Stimulated activated CD8-positive, alpha-beta memory T cell treated with anti-CD3 and anti-CD28 coated beads, Interleukin-7, amount 100 ng/mL, for 48 hours (primary cell): ENCODE measurements at places on chromosomes 11 and 22.

- DNase-seq: no peak
Measured at GRCh38 chr11:44774731-44775130, 48.0 kb downstream of the TSPAN18 start.

DNA sequence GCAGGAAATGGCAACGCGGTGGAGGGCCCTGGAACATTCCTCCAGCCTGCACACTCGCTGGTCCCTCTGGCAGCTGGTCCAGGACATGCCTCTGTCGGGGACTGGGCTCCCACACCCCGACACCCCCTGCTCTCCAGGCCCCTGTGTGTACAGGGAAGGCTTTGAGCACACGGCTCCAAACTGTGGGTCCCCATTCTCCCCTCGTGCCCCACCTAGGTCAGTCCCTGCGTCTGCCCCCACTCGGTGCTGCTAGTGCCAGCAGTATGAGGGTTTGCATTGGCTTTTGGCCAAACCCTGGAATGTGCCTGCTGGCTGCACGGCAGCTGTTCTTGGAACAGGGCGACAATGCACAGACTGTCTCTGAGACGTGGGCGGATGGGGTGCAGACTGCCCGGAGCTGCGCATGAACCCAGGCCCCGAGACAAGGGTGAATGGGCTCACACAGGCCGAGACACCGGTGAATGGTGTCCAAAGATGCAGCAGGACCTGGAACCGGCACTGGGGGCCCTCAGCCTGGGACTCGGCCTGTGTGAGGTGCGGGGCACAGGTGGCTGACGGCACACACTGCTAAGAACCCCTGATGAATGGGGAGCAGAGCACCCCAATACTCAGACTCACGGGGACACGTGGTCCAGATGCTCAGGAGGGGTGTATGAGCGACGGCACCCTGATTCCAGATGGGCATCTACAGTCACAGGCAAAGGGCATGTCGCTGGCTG is 7.5 kb upstream of the SYT8 start:
- DNase-seq: no peak

- DNase-seq: peak; percentile 88
Measured at GRCh38 chr22:46674367-46674781, 54.2 kb downstream of the GRAMD4 start.

DNA sequence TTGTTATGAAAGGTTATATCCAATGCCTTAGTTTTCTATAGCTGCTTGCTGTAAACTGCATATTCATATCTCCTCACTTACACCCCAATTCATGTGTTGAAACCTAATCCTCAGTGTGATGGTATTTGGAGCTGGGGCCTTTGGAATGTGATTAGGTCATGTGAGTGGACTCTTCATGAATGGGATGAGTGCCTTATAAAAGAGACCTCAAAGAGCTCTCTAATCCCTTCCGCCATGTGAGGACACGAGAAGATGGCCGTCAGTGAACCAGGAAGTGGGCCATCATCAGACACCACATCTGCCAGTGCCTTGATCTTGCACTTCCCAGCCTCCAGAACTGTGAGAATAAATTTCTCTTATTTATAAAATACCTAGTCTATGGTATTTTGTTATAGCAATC is 79.3 kb downstream of the CYP2R1 start:
- DNase-seq: no peak

DNA sequence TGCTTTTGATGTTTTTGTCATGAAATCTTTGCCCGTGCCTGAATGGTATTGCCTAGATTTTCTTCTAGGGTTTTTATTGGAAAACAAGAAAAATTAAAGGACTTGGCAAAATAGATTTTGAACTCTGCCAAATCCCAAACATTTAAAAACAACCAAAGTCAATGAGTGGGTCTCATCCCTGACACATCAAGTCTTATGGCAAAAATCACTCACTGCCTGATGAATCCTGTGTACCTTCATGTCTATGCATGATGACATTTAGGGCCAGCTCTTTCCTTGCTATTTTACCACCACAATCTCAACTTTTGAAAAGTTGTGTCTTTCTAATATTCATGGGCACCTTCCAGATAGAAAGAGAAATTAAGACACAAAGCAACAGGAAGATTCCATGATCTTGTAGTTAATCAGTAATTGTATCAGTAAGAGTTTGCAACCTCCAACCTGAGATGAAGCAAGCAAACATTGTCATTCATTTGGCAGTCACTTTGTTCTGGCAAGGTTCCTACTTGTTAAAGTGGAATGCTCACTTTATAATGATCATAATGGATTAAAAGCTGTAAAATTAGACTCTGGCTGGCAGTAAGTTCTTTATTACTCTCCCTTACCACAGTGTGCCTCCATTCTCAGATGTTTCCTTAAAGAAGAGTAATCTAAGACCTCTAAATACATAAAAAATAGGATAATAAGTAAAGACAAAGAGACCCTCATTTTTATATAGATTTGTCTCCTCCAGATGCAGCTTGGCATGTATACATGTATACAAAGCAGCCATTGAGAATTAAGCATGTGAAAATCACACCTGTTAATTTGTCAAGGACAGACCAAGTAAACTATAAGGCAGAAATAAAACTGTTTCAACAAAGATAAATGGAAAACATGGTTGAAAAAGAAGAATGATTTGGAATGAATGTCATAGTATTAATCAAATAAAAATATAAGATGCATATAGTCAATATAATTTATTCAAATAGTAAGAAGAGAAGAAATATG is 51.6 kb downstream of the ETS1 start:
- no peak for DNase-seq

DNA sequence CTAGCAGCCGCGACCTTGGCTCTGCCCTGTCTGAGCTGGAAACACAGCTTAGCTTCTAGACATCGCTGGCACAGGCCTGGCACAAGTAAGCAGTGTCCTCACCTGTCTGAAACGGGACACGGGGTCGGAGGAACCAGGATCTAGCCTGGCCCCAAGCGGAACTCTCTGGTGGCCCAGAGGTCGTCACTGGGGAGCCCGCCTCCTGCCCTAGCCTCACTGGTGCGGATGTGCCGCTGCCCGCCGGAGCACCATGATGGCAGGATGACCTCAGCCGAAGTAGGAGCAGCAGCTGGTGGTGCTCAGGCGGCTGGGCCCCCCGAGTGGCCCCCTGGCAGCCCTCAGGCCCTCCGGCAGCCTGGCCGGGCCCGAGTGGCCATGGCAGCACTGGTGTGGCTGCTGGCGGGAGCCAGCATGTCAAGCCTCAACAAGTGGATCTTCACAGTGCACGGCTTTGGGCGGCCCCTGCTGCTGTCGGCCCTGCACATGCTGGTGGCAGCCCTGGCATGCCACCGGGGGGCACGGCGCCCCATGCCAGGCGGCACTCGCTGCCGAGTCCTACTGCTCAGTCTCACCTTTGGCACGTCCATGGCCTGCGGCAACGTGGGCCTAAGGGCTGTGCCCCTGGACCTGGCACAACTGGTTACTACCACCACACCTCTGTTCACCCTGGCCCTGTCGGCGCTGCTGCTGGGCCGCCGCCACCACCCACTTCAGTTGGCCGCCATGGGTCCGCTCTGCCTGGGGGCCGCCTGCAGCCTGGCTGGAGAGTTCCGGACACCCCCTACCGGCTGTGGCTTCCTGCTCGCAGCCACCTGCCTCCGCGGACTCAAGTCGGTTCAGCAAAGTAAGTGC is 871 bp downstream of the SLC35E4 start:
- DNase-seq: no peak
